ENCODE measurements at places on chromosomes 3 and 15.

- peaks cover 43% of the 10 kb centered on the region for H3K36me3 ChIP-seq
- peak; percentile 79 for DNase-seq
- H3K4me1 ChIP-seq: peaks cover 70% of the 10 kb centered on the region
- H3K27me3 ChIP-seq: no peaks in the 10 kb centered on the region
Measured at GRCh38 chr15:85580879-85581278, 200.5 kb downstream of the AKAP13 start.

DNA sequence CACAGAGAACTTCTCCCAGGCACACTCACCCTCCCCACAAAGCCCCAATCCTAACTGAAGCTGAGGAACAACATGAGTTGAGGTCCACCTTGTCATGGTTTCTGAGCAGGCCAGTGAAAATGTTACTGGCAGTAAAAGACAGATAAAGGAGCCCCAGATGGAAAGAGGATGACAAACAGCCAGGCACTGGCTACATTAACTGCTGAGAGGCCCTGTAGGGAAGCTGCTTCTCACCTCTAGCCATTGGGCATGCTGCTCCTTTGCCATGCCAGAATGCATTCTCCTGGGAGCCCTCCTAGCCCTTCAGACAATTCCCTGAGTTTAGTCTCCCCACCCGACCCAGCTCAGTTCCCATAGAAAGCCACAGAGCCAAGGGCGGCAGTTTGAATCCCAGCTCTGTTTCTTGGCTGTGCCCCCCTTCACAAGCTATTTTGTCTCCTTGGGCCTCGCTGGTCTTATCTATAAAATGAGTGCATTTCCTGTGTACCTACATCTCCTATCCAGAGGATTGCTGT, 60.5 kb downstream of the LMCD1 start:
- DNase-seq: no peak
- H3K36me3 ChIP-seq: no peaks in the 10 kb centered on the region
- H3K4me1 ChIP-seq: no peaks in the 10 kb centered on the region

- H3K27me3 ChIP-seq: no peaks in the 10 kb centered on the region
- no peaks in the 10 kb centered on the region for H3K36me3 ChIP-seq
- peak; percentile 24 for DNase-seq
- H3K4me1 ChIP-seq: peaks cover 18% of the 10 kb centered on the region
- H3K27ac ChIP-seq: no peak overlapping the region
Measured at GRCh38 chr3:128849911-128850455, 29.4 kb upstream of the ACAD9 start.

DNA sequence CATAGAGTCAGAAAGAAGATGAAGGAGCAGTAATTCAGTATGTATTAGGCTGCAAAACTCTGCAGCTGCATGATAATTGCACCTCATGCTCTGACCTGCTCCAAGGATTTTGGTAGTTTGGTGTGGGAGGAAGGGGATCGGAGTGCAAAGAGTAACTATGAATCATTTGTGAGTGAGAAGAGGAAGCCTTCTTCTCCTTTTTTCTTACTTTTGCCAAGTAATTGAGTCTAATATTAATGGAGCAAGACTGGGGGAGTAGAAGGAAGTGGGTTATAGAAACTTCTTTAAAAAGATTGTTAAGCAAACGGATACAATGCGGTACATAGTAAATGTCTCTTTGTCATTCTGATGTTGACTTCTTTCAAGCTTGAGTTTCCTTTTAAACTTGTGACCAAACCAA, 276.5 kb downstream of the EDEM1 start:
- H3K27ac ChIP-seq: no peak overlapping the region
- H3K36me3 ChIP-seq: no peaks in the 10 kb centered on the region
- no peak overlapping the region for H3K4me3 ChIP-seq

GRCh38 chr3:143010024-143010423, 8.7 kb downstream of the U2SURP start:
- peaks cover 30% of the 10 kb centered on the region for H3K36me3 ChIP-seq
- H3K4me3 ChIP-seq: no peak overlapping the region
- H3K27ac ChIP-seq: peak overlapping the region; percentile 40
- peaks cover 76% of the 10 kb centered on the region for H3K4me1 ChIP-seq

DNA sequence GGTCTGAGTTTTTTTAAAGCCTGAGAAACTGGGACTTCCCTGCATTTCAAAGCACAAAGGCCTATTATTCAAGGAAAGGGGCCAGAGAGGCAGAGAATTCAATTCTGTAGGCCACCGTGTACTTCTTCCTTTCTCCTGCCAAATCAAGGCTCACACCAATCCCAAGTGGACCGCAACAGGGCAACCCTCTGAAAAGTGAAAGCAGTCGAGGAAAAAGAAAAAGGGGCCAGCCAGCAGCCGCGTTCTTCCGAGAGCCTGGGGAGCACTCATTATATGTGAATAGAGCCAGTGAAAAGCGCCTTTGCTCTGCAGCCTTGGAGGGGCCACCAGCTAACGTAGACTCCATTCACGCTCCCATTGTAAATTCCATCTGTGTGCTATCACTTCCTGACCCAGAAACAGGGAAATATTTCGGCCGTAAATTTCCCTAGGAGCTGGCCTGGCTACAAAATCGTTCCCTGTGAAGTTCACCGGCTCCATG, 45.9 kb upstream of the THUMPD3 start:
- H3K27me3 ChIP-seq: no peaks in the 10 kb centered on the region
- no peaks in the 10 kb centered on the region for H3K36me3 ChIP-seq
- H3K4me1 ChIP-seq: no peaks in the 10 kb centered on the region
- no peak for DNase-seq
- H3K27ac ChIP-seq: no peak overlapping the region

- peaks cover 67% of the 10 kb centered on the region for H3K27me3 ChIP-seq
- H3K36me3 ChIP-seq: no peaks in the 10 kb centered on the region
Measured at GRCh38 chr15:76342058-76342381, 5.4 kb downstream of the ISL2 start.
